NCI-H1417 treated with DMSO at 0.1 percent for 48 hours (cell line): ENCODE measurements at places on chromosomes 7 and 10.

GRCh38 chr7:74312418-74313028 is 23.3 kb downstream of the CLIP2 start:
- DNase-seq: no peak

DNA sequence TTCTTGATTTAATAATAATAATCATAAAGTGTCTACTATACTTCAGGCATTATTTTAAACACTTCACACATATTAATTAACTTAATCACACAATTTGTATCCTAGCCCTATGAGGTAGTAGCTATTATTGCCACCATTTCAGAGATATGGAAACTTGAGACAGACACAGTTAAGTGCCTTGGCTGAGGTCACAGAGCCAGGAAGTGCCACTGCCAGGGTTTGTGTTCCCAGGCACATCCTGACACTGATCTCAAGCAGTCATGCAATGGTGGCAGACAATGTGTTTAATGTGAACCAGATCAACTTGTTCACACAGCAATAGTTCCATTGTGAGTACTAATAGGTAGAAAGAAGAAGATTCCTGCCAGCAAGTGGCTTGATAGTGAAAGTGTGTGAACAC is 666.0 kb downstream of the SUGCT start:
- DNase-seq: no peak

DNA sequence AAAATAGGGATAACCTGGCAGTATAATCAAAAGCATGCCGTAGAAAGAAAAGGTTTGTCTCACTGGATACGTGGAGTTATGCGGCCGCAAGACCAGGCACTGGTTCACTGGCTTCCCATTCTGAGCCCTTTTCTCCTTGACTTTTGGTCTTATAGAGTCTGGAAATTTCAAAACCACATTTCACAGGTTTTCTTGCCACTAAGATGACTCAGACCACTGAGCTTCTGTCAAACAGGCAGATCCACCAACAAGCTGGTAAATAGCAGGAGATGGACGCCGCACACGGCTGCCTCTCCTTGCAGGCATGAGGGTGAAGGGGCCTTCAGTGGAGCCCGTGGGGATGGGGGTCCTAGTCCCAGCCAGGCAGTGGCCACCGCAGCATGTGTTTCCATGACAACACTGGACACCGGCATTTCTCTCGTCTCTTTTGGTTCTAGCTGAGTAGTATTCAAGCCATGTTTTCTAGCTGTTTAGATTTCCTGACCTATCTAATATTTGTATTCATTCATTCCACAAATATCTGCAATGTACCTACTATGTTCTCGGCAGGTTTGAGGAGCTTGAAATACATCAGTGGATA is 55.5 kb downstream of the KLF6 start:
- no peak for DNase-seq

DNA sequence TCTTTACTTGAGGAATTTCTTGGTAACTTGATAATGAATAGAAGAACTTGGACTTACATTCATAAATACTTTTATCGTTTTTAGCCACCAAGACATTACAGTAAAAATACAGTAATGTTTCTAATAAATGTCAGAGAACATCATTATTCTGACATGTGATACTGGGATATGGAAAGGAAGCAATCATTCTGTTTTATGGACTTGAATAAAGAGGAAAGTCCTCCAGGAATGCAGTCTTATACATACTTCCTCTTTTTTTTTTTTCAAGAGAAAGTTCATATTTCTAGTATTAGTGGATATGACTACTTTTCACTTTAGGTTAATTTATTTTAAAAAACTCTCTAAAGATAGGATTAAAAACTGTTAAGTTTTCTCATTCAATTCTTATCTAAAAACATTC is 220.0 kb upstream of the SEMA3C start:
- no peak for DNase-seq

DNA sequence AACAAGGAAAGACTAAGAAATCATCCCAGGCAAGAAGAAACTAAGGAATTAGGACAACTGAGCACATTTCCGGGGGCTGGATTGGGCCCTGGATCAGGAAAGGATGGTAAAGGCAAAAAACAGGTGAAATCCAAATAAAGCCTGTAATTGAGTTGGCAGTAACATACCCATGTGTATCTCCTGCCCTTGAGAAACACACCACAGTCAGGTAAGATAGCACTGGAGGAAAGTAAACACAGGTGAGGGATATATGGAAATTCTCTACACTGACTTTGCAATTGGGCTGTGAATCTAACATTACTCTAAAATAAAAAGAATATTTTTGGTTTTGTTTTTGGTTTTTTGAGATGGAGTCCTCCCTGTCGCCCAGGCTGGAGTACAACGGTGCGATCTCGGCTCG is 140.2 kb upstream of the FRMD4A start:
- no peak for DNase-seq

DNA sequence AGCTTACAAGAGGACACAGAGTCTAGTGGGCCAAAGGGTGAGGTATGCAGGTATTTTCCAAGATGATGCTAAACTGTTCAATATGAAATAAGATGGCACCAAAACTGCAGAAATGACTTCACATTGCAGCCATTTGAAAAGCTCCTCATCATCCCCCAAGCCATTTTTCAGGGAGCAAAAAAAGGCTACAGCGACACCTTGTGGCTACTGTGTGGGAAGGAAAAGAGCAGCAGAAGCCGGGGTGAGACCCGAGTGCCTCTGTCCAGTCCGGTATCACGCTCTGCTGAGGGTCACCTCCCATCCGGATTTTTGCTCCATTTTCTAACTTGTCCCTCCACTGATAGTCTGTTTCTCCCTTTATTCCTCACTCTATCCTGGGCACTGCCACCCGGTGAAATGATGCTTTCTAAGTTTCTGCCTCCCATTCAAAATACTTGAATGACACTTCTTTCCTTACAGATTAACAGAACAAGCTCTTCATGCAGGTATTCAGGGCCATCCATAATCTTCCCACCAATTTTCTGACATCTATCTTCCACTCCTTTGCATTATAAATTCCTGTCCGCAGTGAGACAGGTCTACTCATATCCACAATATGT is 220.2 kb downstream of the DGKI start:
- no peak for DNase-seq

DNA sequence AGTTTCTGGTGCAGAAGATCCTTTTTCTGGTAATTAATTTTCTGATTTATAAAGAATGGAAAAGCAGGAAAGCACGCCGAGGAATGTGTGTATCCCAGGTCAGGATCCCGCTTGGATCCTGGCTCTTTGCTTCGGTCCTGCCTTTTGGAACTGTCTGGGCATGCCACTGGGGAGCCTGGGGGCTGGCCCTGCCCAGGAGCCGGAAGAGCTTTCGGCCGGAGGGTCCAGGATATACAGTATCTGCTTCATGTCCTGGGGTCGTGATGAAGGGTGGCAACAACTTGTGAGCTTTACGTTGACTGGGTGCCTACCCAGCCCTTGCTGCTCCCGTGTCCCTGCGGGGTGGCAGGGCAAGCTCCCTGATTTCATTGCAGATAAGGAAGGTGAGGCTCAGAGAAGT is 2.4 kb downstream of the SH2D4B start:
- no peak for DNase-seq

GRCh38 chr10:49752584-49752983 is 9.5 kb downstream of the OGDHL start:
- DNase-seq: no peak

GRCh38 chr10:42866115-42866995 is 83.8 kb downstream of the BMS1 start:
- DNase-seq: peak; percentile 11

GRCh38 chr7:35249537-35249907 is 4.4 kb downstream of the TBX20 start:
- no peak for DNase-seq

GRCh38 chr10:80324086-80324485 is 32.5 kb downstream of the DYDC1 start:
- DNase-seq: no peak

DNA sequence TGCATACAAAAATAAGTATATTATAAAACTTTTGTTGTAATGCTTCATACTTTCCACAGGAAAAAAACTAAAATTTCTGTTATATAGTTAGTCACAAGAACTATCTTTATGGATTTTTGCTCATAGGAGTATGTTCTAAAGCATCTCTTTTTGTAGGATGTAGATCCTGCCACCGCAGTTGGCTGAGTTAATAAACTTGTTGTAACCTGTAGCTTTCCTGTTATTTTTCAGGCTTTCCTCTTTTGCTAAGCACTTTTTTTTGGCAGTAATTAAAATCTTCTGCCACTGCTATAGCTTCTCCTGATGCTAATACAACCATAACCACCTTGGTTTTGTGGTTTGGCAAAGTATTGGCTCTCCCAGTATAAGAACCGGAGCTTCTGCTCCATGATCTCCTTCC is 60.3 kb downstream of the WNT2 start:
- no peak for DNase-seq

GRCh38 chr7:115066634-115067033 is 144.7 kb downstream of the MDFIC start:
- DNase-seq: no peak

- no peak for DNase-seq
These were observed 22.0 kb downstream of the YKT6 start for GRCh38 chr7:44222776-44223261.

DNA sequence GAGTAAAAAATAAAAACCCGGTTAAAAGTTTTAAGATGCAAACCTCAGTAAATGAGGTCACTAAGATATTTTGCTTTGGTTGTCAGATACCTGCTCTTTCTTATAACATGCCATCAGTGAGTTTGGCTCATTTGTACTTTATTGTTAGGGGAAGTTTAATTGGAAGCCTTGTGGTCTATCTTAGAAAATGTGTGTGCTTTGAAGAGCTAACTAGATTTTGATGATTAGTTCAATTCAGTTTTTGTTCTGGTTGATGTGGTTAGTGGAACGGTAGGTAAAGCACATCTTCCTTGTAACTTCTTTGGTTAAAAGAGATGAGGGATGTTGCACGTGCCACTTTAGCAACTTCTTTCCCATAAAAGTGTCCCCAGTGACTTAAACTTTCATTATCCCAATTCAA is 353.4 kb upstream of the GALNT17 start:
- DNase-seq: no peak

- DNase-seq: no peak
These were observed 846 bp downstream of the DNAJC1 start for GRCh38 chr10:22002591-22003176.

- DNase-seq: no peak
These were observed 42.5 kb downstream of the LRRC4 start for GRCh38 chr7:127988751-127989150.

DNA sequence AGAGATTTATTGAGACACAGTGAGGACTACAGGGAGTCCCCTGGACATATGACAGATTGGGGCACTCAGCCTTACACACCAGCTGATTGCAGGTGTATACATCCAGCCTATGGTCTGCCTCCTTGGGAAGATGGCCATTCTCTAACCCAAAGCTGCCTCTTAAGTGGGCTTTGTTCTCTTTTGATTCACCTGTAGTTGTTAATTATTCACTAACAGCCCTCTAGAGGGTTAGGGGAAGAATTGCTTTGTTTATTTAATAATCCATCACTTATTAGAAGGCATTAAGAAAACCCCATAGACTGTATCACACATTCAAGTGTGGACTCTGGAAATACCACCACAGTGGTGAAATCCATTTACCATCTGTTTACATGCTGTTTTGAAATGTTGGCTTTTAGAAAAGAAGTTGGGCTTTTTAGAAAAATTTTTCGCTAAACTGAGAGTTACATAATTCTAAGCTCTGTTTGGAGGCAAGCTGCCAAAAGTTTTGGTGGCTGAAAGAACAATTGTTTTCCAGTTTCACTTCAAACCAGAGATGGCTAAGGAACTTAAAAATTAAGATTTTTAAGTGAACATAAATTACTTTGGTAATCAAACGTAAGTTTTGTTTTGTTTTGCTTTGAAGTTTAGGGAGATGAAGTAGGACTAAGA is 379.1 kb downstream of the ADRA2A start:
- no peak for DNase-seq

DNA sequence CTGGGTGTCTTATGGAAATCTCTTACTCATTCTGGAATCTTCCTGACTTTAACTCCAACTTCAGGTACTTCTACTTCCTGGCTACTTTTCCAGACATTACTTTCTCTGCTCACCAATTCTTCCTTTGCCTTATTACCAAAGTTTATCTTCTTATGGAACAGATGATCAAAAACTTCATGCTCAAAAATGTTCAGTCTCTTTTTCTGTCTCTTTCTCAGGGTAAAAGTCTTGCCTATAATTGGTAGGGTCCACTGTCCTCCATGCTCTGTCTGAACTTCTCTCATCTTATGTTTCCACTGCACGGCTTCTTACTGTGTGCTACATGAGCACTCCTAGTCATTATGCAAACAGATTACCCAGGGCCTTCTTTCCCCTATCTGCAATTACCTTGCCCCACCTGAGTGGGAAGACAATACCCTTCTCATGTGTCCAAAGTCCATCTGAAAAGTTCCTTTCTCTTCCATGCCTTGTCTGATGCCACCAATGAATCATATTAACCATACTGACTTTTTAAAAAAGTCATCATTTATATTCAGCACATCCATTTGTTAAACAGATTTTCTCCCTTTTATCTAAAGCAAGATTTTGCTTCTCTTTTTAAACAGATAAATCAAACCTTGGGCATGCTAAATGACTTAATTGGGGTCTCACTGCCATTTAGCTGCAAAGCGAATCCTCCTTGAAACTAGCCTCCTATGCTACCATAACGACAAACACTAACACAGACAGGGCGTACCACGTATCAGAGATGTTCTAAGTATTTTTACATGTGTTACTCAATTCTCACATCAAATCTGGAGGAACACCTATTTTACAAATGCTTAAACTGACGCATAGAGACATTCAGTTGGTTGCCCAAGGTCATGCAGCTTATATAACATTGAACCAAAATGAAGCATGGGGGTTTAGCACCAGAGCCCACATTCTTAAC is 48.8 kb downstream of the SEMA3C start:
- DNase-seq: no peak

GRCh38 chr10:77101341-77101740 is 536.3 kb downstream of the KCNMA1 start:
- DNase-seq: no peak

- DNase-seq: no peak
These were observed 86.4 kb downstream of the CDK6 start for GRCh38 chr7:92749832-92750446.

DNA sequence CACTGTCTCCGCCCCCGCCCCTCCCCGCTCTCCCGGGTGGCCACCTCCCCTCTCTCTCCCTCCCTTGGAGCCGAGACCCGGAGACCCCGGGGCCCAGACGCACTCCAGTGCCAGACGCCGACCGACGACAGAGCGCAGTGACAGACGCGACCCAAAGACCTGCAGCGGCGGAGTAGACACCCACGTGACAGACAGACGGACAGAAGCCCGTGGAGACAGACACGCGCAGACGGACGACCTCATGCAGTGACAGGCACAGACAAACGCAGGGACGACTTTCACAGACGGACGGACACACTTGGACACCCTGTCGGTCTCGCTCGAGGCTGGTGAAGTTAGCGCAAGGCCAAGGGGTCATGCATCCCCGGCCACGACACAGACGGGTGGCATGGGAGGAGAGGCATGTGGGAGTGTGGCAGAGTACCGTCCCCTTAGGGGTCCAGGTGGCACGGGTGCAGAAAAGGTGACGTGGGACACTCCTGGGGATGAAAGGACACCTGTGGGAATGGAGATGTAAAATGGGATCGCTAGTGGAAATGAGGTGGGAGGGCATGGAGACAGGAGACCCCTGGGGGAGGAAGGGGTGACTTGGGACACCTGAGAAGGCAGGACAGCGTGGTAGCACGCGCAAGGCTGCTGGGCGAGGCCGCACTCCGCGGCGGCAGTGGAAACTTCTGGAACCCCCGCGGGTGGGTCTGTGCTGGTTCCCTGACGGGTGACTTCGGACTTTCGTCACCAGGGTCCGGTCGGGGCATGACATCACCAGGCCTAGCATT is 456 bp upstream of the ACHE start:
- DNase-seq: no peak

- no peak for DNase-seq
These were observed 701.4 kb upstream of the COBL start for GRCh38 chr7:52017802-52018679.
